ENCODE measurements at places on chromosomes 4 and X. TPM values are rescaled to one million over a fixed set of nuclear protein-coding genes. Genes with fewer than 3 reads are reported as not detected.

CT83 gene
- not detected for total RNA-seq

F8 gene
- total RNA-seq: 16.9 TPM

HDX gene
- total RNA-seq: 9.6 TPM

MYOZ2 gene
- 0.85 TPM for total RNA-seq

GPRASP2 gene
- total RNA-seq: 60.7 TPM

EREG gene
- not detected for total RNA-seq

LUZP4 gene
- total RNA-seq: not detected

NLGN4X gene
- total RNA-seq: 53.7 TPM

BEX5 gene
- 27.0 TPM for total RNA-seq

COQ2 gene
- 6.9 TPM for total RNA-seq

DMRTC1 gene
- total RNA-seq: 6.2 TPM

RBM46 gene
- not detected for total RNA-seq

GAGE12J gene
- total RNA-seq: not detected

NXT2 gene
- 4.3 TPM for total RNA-seq

NHS gene
- total RNA-seq: 12.9 TPM

KCNIP4 gene
- 93.8 TPM for total RNA-seq

NUDT11 gene
- 21.5 TPM for total RNA-seq

ETFDH gene
- 46.9 TPM for total RNA-seq

GABRG1 gene
- 39.4 TPM for total RNA-seq

DCK gene
- total RNA-seq: 27.3 TPM

Data from dorsolateral prefrontal cortex (tissue), 122 donors.